ENCODE measurements at places on chromosomes 1 and 21. TPM values are rescaled to one million over a fixed set of nuclear protein-coding genes. Genes with fewer than 3 reads are reported as not detected.

The TTC3 gene
- 272 TPM for total RNA-seq

The DTL gene
- 1.4 TPM for total RNA-seq

The EPHA2 gene
- total RNA-seq: 11.7 TPM

The AGMAT gene
- 0.83 TPM for total RNA-seq

The MYBPHL gene
- not detected for total RNA-seq

The S100A3 gene
- 10.4 TPM for total RNA-seq

The C1QC gene
- 0.14 TPM for total RNA-seq

The GALNT2 gene
- 102 TPM for total RNA-seq

The PTAFR gene
- total RNA-seq: not detected

The LCE1C gene
- total RNA-seq: not detected

The RNF186 gene
- total RNA-seq: not detected

The WNT2B gene
- total RNA-seq: 4.1 TPM

The CNIH3 gene
- 3.6 TPM for total RNA-seq

The IL19 gene
- not detected for total RNA-seq

The LDLRAD2 gene
- 0.14 TPM for total RNA-seq

The TCEA3 gene
- total RNA-seq: 19.6 TPM

The HSD3B2 gene
- total RNA-seq: not detected

The FLG2 gene
- total RNA-seq: not detected

The PCP4 gene
- total RNA-seq: not detected

The ST6GALNAC3 gene
- 1.7 TPM for total RNA-seq

The GBP6 gene
- not detected for total RNA-seq

The SYNC gene
- 70.8 TPM for total RNA-seq

The PSEN2 gene
- total RNA-seq: 20.1 TPM

The CADM3 gene
- total RNA-seq: under 0.01 TPM

The DIO1 gene
- not detected for total RNA-seq

The PLCH2 gene
- 0.14 TPM for total RNA-seq

The DENND1B gene
- 5.2 TPM for total RNA-seq

The NUP133 gene
- 33.9 TPM for total RNA-seq

The ANXA9 gene
- total RNA-seq: 0.28 TPM
